ENCODE measurements at places on chromosomes 3 and 15.

DNA sequence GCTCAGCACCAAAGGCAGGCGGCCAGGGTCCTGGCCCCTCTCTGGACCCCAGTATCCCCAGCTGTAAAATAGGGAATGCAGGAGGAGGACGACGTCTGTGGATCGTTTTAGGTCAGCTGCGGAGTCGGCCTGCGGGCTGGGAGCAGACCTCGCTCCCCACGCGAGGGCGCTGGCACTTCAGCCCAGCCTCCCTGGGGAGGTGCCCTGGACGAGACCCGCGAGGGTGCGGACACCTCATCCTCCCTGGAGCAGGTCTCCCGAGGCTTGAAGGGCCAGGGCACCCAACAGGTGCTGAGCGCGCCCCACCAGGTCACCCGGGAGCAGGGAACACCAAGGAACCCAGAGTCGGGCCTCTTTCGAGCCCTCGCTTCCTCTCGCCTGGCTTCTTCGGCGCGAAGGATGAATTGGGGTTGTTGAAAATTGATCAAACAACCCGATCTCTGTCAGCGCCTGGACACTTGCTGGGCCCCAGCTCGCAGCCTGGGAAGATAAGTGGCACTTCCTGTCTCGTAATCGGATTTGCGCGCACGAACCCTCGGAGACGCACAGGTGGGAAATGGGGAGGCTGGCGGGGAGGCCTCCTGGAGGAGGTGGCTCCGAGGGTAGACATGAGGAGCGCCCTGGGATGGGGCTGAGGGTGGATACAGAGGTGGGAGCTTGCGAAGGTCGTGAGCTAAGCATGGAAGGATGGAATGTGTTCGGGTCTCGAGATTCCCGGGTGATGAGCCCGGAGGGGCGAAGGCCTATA lies 588 bp upstream of the VIPR1 start:
- peak; percentile 45 for DNase-seq

DNA sequence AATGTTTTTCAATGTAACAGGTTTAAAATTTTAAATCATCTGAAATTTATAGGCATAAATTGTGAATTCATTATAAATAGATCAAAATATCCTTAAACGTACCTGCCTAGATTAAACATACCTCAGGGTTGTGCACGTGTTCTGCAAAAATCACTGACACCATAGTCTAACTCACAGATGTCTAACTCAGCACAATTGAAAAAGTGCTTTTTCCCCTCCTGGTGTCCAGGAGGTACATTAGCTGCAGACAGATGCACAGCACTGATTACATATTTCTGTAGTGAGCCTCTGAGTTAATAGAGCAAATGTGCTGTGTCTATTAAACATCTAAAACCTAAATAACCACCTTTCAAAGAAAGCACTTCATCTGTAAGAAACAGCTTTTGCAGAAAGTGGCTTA lies 10.7 kb downstream of the UQCC5 start:
- no peak for DNase-seq

- DNase-seq, result no peak
These were observed 290.5 kb downstream of the NAALADL2 start for GRCh38 chr3:175149675-175150074.

DNA sequence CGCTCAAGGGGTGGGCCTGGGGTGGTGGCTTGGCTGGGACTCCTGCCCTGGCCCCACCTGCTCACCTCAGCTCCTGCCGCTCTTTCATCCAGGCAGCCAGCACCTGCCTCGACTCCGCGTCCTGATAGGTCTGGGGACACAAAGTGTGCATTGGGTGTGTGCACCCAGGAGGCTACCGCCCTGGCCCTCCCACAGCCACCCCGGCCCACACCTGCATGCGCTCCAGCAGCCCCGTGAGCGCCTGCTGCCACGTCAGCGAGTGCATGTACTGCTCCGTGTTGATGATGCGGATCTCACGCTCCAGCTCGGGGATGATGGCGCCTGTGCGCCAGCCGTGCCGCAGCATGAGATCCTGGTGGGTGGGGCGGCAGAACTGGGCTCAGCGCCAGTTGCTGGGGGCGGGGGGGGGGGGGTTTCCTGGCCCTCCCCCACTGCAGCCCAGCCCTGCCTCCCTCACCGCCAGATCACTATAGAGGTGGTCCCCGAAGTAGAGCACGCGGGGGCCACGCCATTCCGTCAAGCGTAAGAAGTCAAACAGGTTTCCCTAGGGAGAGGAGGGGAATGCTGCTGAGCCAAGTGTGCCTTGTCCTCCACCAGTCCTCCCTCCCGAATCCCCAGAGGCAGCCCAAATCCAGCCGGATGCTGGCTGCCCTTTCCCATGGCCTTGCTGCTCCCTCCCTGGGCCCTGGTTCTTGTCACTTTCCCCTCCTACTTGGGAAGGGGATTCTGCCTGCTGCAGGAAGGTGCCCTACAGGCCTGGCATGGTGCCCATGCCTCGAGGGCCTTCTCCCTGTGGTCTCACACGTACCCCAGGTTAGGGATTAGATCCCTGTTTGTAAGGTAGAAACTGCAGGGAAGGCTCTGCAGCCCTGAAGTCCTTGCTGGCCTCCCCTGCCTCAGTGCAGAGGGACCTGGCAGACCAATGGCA lies 8.6 kb downstream of the NT5DC2 start:
- no peak for DNase-seq

- DNase-seq, result no peak
These were observed 64.4 kb upstream of the PPARG start for GRCh38 chr3:12224181-12225147.

DNA sequence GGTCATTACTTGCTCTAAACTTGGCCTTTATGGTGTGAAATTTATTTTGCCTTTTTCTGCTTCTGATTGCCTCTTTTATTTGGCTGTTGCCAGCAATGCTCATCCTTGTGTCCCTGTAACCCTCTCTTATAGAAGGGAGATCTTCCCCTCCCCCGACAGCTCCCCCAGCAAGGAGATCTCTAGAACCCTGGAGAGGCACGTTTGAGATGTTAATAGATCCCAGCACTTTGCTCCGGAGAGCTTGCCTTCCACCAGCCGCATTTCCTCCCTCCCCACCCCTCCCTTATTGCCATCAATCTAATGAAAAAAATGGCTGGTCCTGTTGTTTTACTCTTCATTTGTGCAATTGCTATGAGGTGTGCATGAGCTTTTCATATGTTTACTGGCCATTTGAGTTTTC lies 18.2 kb downstream of the TRIM71 start:
- no peak for DNase-seq

GRCh38 chr3:23004971-23005370 lies 198.2 kb upstream of the UBE2E2 start:
- DNase-seq, result no peak

DNA sequence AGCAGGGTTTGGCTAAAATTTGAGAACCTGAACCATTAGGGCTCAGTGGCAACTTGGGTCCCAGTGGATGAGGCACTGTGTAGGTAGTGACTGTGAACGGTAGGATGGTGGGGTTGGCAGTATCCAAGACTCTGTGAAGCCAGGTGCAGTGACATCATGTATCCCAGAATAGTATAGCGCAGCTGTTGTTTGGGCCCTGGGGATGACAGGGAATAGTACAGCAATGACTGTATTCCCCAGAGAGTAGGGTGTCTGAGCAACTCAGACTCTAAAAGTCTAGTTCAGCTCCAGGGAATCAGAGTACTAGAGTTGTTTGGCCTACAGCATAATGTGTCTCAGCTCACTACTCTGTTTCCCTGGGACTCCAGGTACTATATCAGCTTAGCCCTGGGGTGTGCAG lies 20.7 kb upstream of the PPP2R3A start:
- DNase-seq, result no peak

GRCh38 chr3:114450008-114450596 lies 156.3 kb downstream of the TIGIT start:
- no peak for DNase-seq

GRCh38 chr3:23867400-23867799 lies 49.4 kb downstream of the NKIRAS1 start:
- DNase-seq, result no peak

DNA sequence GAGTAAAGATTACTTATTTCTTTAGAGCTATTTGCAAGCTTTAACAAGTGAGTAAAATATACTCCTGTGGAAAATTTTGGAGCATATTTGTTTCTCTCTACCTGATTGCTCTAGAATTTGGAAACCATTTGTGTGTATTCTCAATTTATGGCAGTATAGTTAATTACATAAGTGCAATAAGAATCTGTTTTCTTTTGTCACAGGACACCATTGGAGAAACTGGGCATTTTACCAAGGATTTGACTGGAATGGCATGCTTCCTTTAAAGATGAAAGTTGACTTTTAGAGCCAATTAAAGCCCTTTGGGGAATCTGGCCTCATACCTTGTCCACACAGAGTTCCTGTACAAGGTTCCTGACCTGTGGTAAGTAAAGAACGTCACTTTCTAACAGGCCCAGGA lies 38.4 kb downstream of the PAQR5 start:
- no peak for DNase-seq

DNA sequence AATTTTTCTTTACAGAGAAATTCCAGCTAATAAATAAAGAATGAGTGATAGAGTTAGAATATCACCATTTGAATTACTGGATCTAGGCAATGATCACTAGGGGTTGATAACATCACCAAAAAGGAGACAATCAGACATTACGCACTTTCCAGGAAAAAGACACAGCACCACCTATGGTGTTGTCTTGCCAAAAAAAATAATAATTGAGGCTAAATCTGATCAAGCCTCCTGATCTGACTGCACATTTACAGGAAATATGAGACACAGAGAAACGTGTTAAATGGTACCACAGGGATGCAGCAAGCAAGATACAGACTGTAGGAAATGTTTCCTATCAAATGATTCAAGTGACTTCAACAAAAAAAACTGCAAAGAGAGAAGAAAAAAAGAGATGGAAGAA lies 92.8 kb downstream of the EOMES start:
- DNase-seq, result no peak

- DNase-seq, result no peak
These were observed 9.3 kb downstream of the VEPH1 start for GRCh38 chr3:157493627-157494550.

DNA sequence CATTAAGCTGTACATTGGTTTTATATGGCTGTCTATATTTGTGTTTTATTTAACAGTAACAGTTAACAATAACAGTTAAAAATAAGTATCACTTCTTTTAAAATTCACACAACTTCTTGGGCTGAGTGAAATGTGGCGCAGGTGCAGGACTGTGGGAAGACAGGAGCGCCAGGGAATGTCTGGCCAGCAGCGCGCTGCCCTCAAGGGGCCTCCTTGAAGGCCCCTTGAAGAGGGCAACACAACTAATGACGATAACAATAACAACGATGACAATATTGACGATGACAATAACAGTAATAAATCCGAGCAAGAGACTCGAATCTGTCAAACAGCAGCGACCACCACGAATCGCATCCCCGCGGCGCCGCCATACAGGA lies 411 bp upstream of the PPP2R3A start:
- DNase-seq, result no peak

DNA sequence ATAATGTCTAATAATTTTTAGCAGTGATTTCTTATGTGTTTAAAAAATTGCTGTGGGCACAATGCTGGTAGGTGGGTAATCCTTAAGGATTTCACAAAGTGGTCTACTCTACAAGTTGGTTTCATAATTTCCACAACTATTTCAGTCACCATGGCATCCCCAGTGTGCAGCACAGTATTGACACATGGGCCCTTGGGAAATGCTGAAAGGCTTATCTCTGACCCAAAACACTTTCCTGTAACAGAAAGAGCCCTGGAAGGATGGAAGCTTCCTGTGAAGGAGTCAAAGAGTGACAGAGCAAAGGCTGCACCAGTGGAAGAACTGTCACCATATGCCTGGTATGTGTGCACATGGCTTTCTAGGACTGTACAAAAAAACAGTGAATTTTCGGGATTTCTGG lies 153.7 kb downstream of the ANO10 start:
- DNase-seq, result no peak

GRCh38 chr15:27491666-27492621 lies 521.0 kb downstream of the GABRG3 start:
- no peak for DNase-seq

- DNase-seq, result peak; percentile 67
These were observed 365.5 kb downstream of the SHQ1 start for GRCh38 chr3:72482589-72483321.

DNA sequence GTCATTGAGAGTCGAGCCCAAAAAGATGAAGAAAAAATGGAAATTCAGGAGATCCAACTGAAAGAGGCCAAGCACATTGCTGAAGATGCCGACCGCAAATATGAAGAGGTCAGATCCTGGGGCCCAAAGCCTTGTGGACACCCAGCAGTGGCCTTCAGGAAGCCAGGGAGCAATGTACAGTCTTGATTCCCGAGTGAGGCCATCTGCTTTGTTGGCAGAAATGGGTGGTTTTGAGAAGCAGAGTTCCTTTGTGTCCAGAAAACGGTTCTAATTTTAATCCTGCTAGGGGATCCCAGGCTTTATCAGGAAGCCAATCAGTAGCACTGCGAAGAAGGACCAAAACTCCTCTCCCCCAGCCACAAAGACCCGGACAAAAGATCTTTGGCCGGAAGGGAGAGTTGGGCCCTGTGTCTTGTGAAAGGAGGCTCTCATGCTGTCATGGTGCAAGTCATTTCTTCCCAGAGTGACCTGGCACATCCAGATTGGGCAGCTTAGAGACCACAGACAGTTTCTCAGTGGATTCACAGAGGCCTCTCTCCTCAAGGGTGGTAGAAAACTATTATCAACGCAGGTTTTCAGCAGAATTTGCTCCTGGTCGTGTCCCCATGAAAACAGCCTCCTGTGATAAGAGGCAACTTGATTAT lies 17.1 kb downstream of the TPM1 start:
- DNase-seq, result no peak

DNA sequence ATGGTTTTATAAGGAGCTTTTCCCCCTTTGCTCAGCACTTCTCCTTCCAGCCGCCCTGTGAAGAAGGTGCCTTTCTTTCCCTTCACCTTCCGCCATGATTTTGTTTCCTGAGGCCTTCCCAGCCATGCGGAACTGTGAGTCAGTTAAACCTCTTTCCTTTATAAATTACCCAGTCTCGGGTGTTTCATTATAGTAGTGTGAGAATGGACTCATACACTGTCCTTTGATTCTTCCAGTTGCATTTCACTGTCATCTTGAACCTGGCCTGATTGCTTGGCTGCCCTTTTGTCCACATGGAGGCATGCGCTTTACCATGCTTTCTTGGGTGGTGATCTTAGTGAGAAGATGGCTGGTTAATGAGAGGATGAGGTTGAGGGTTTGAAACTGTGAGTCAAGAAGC lies 23.2 kb downstream of the USP13 start:
- no peak for DNase-seq

DNA sequence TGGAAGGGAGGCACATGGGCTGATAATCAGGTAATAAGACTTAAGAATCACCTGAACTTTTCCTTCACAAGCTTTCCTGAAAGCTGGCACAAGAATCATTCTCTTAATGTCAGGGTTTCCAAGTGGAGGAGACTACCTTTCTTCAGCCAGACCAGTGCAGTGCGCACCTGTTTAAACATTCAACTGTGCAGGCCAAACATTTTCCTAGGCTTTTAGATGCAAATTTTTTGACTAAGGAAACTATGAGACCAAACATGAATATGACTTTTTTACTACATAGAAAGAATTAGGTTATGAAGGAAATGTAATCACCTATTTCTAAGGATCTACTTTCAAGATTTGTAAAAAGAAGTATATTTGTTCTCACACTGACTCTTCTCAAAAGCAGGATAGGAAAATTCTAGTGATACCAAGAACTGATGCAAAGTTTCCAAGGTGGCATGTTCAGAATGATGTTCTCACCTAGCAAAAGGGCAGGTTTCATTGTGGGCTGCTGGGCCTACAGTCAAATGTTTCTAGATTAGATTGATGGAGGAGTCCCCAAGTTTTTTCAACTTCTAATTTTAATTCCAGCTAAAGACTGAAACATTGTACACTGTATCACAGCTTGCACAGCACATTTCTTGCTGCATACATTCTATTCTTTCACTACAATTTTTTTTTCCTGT lies 339.1 kb downstream of the TIGIT start:
- DNase-seq, result no peak

- DNase-seq, result peak; percentile 65
These were observed at the start of gene THBS1 for GRCh38 chr15:39580485-39581241. Gene THBS1, plus strand, starts transcription at chr15:39581079. Its CDS starts 779 bp downstream, at chr15:39581858.

- DNase-seq, result no peak
These were observed 6.6 kb downstream of the OSBPL10 start for GRCh38 chr3:31974471-31974870.
